Gastroesophageal sphincter (tissue), 4 donors: ENCODE measurements at places on chromosomes 1 and 21. TPM values are rescaled to one million over a fixed set of nuclear protein-coding genes. Genes with fewer than 3 reads are reported as not detected.

- ATAC-seq = no peak
Observed at GRCh38 chr1:181620183-181620582, 136.9 kb downstream of the CACNA1E start.

GRCh38 chr1:203052601-203053000 lies 26.3 kb downstream of the PPFIA4 start:
- ATAC-seq = no peak

DNA sequence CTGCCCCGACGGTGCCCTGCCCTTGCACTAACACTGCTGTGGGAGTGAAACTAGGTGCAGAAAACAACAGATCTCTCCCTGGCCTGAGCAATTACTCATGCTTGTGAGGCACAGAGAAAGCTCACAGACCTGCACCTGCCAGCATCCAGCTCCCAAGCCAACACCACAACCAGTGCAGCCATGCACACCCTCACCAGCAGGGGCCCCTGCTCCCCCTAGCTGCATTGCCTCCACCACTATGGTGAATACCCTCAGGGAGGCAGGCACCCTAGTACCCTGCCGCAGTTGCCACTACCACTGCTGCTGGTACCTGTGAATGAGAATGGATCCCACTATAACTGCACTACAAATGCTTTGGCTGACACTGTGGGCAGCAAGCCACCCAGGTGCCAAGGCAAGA lies 7.1 kb upstream of the DIRAS3 start:
- no peak for ATAC-seq

DNA sequence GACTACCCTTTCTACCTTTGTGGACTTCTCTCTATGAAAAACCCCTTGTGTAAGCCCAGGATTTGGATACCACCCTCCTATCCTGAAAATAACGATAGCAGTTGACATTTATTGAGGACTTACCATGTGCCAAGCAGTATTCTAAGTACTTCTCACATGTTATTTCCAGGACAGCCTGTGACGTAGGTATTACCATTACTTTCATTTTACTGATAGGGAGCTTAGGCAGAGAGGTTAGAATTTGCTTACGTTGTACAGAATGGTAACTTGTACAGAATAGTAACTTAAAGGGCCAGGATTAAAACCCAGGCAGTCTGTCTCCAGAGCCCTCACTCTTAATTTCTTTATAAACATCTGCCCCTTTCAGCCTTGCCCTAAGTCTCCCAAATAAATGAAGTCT lies 138.3 kb downstream of the NTMT2 start:
- no peak for ATAC-seq

MSH4 gene
- 0.93 TPM for total RNA-seq

- ATAC-seq = no peak
Observed at GRCh38 chr1:210944252-210944651, 189.7 kb downstream of the KCNH1 start.
